ENCODE measurements at places on chromosomes 1 and 21. TPM values are rescaled to one million over a fixed set of nuclear protein-coding genes. Genes with fewer than 3 reads are reported as not detected.

GRCh38 chr1:7341145-7341905, 429.8 kb upstream of the VAMP3 start:
- DNase-seq = no peak

DNA sequence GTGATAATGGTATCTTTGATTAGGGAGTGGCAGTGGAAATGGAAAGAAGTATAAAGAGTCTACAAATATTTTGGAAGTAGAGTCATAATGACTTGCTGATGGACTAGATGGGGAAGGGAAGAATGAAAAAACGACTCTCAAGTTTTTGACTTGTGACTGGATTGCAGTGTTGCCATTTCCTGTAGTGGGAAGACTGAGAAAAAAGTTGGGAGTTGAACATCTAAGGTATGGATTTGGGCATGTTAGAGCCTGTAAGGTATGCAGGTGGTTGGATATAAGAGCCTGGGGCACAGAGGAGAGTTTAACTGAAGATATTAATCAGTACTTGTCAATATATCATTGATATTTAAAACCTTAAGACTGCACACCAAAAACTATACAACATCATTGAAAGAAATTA, 19.4 kb downstream of the DNM3 start:
- DNase-seq = no peak

GRCh38 chr1:247332623-247333361, 1.1 kb upstream of the ZNF496 start:
- DNase-seq = peak; percentile 74

GRCh38 chr1:18931730-18932129, 24.7 kb downstream of the IFFO2 start:
- no peak for DNase-seq

GRCh38 chr1:202622388-202622787, 87.9 kb downstream of the SYT2 start:
- no peak for DNase-seq

DNA sequence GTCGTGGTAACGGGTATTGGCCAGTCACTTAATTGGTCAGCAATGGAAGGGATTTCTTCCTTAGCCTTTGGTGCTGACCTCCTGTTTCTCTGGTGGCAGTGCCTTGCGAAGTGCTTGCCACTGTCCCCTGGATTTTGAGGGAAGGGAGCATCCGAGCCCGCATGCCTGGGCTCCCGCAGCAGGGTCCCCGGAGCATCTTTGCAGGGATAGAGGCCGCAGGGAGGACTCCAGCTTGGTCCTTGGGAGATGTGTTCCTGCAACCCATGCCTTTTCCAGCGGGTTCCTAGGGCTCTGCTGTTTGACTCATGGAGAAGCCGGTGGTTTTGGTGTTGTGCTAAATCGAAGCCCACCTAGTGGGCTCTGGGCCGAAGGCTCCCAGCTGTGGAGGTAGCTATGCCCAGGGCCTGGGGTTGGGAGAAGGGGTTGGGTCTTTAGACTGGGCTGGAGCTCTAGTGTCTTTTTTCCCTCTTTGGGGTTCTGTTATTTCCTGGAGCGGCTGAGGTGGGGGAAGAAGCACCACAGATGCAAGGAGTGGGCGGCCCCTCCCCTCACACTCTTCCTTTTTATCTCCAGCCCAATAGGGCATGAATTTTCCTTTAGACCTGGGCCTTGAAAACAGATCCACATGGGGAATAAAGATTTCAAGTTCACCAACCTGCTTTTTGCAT, 39.0 kb downstream of the PIK3CD start:
- no peak for DNase-seq

DNA sequence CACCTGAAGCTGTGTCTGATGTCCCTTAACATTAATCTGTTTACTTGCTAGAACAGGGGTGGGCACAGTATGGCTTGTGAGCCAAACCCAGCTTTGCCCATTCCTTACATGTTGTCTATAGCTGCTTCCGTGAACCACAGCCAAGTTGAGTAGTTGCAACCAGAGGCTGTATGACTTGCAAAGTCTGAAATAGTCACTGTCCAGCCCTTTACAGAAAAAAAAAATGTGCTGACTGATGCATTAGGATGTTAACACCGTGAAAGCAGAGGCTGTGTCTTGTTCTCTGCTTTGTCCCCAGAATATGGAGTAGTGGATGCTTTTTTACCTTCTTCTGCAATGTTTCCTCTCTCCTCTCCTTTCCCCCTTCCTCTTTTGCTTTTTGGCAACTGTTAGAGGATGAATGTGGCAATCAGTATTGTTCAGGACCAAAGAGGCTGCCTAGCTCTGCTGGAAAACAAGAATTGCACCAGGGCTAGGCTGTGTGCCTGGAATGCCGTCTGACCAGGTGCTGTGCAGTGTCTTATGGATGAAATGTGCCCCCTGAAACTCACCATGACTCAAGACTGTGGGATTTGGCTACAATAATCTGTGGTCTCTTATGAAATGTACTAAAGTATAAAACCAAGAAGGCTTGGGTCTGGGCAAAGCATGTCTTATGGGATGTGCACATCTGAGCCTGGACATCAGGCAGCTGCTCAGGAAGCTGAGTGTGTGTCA, 79.6 kb upstream of the GCLM start:
- peak; percentile 26 for DNase-seq

- DNase-seq = no peak
Observed at GRCh38 chr21:29236201-29236600, 62.5 kb upstream of the BACH1 start.

DNA sequence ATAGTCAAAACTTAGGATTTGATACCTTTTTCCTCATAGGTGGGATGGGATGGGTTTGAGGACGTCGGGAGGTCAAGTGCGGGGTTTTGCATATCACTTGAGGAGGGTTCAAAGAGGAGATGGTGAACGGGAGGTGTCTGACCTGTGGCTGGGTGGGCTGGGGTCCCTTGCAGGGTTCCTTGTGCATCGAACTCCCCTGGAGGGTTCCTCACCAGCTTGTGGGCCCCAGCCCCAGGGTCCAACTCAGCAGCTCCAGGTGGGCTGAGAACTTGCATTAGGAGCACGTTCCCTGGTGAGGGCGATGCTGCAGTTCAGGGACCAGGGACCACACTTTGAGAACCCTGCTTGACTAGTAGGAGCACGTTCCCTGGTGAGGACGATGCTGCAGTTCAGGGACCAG, 23.2 kb downstream of the TRPM2 start:
- no peak for DNase-seq

DNA sequence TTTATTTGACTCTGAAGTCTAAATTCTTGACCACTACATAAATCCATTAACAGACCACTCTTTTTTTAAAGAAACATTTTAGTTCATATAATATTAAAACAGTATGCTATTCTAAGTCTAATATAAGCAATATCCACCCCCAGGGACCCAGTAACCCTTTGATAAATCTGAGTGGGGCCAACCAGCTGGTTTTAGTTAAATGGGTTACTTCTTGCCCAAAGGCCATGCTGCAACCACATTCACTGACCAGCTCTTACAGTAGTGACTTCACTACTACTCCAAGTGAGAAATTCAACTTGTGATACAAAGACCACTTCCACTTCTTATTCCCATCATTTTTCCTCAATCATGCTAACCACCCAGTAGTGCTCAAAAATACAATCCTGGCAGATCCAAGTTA, 20.5 kb downstream of the FUBP1 start:
- no peak for DNase-seq

- DNase-seq = no peak
Observed at GRCh38 chr21:35332841-35333426, 283.8 kb upstream of the RUNX1 start.

GRCh38 chr1:44905276-44905675, 62.2 kb upstream of the PTCH2 start:
- no peak for DNase-seq

- DNase-seq = no peak
Observed at GRCh38 chr1:246304484-246305259, 202.4 kb downstream of the SMYD3 start.

DNA sequence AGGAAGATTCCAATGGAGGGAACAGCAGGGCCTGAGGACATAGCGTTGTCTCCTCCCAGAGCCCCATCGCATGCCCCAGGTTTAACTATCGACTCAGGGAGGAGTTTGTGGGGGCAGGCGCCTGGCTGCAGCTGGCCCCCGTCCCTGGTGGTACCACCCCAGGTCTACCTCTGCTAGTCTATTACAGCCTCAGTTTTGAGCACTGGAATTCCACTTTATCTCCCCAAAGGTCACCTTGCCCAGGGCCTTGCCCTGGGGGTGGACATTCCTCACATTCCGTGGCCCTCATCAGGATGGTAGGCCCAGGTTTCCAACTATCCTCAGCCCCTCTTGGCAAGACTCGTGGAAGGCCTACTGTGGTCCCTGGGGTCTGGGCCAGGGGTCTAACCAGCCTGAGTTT, 65.4 kb upstream of the SSBP3 start:
- no peak for DNase-seq

- DNase-seq = no peak
Observed at GRCh38 chr21:14869984-14870852, 194.6 kb downstream of the NRIP1 start.

DNA sequence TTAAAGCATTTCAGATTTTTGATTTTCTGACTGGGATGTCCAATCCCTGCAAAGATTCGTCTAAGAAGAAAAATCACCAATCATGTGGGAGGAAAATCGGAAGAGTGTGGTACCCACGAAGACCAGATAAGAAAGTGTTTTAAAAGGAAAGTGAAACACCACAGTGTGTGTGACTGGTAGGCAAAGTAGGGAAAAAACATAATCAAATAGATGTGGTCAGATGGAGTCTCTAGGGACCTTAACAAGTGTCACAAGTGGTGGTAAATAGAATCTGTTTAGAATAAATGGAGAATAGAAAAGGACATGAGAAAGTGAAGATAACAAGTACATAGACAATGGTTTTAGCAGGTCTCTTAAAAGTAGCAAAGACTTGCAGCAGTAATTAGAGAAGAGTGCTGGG, 154.6 kb downstream of the SLC30A10 start:
- no peak for DNase-seq

GRCh38 chr1:47147047-47147785, 10.0 kb downstream of the CYP4A22 start:
- DNase-seq = no peak

DNA sequence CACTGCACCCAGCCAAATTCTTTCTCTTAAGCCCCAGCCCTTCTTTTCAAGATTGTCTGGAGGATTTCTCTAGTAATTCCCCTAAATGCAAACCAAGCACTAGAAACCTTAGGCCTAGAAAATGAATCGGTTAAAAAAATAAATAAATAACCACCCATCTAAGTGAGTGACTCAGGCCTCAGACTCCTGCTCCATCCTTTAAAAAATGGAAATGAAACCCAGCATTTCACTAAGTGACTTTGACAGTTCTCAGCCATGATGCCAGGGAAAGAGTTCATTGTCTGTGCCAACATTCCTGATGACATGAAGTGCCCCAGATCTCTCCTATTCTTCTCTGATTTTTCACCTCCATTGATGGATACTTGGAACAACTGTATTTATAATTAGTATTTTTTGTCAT, 415.2 kb upstream of the DAB1 start:
- DNase-seq = no peak

DNA sequence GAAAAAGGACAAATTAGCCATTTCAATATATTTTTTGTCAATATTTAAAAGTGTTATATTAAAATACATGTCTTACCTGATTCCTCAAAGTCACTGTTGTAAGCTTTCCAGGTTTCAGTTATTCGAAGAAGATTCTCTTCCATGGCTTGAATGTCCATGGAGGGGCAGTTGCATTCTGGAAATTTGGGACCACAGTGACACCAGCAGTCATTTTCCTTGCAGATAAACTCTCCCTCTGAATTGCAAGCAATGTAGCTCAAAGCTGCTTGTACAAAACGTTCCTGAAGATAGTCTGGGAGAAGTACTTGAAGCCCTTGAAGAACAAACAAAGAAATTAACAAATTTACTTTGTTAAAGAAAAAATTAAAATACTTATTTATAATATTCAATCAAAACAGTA, 251.7 kb downstream of the BRINP3 start:
- no peak for DNase-seq

DNA sequence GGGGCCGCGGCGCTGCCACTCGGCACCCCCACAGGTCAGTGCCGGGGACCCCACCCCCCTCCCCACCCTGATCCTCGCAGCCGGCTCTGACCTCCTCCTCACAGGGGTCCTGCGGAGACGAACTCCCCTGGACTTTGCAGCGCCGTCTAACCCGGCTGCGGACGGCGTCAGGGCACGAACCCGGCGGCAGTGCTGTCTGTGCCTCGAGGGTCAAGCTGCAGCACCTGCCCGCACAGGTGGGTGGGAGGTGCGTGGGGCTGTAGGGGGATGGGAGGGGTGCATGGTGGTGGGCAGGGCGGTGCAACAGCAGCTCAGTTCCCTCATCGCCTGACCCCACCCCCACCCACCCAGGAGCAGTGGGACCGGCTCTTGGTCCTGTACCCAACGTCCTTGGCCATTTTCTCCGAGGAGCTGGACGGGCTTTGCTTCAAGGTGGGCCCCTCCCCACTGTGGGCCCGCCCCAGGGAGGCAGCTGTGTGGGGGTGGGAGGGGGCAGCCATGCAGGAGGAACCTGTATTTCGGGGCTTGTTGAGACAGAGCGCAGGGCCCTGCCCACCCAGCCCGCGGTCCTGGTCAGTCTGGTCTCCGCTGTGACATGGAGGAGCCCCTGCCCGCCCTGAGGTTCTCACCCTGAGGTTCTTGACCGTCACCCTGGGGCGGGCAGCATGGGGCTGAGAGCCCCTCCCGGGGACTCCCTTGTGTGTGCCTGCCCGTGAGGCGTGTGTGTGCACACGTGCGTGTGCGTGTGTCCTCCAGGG, 4.9 kb downstream of the PLEKHN1 start:
- no peak for DNase-seq

DNA sequence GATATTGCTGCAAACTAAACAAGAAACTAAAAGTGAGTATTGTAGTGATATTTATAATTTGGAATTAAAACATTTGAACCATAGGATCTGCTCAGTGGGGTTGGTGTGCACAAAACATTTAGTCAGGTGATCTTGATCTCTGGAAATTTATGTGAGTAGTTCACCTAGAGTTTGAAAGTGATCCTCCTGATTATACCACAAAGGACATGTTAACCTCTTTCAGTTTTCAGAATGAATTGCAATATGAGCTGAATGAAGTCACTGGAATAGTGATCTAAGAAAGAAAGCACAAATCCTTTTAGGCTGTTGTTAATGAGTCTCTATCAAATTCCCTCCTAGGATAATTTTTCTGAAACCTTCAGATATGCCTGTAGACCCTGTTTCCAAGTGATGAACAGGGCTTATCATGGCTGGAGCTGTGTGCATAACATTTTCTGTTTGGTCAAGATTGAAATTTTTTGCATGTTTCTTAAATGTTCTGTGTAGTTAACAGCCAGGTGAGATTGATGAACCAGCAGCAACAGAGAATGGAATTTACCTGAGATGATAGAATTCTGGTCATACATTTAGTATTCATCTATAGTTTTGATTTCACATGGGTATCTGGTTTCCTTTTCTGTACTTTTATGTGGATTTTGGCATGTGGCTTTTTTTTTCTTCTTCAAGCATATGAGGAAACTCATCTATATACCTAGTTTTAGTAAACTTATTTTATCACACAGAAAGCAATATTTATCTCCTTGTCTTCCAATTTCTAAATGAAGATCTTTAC, 25.5 kb downstream of the CDC14A start:
- no peak for DNase-seq

Gene NHLH2
- not detected for total RNA-seq

Gene EPHA10
- total RNA-seq = 0.22 TPM

Gene AQP10
- not detected for total RNA-seq

Gene IFNLR1
- 6.2 TPM for total RNA-seq

Gene TMEM240
- 2.8 TPM for total RNA-seq

Gene STYXL2
- 148 TPM for total RNA-seq

Gene OR2T11
- total RNA-seq = not detected

Gene FCGR2B
- total RNA-seq = 4.5 TPM

Gene TMEM52
- total RNA-seq = 0.51 TPM

Gene RPE65
- 0.15 TPM for total RNA-seq

Gene C8A
- not detected for total RNA-seq

Gene LIN28A
- not detected for total RNA-seq

Gene LHX8
- not detected for total RNA-seq

Gene KRTAP24-1
- not detected for total RNA-seq

Gene AKR7A3
- total RNA-seq = 0.20 TPM

All from right atrium auricular region (tissue), 2 donors.